Cardiac muscle cell (in vitro differentiated cells and primary cell): ENCODE measurements at places on chromosomes 5 and 9.

DNA sequence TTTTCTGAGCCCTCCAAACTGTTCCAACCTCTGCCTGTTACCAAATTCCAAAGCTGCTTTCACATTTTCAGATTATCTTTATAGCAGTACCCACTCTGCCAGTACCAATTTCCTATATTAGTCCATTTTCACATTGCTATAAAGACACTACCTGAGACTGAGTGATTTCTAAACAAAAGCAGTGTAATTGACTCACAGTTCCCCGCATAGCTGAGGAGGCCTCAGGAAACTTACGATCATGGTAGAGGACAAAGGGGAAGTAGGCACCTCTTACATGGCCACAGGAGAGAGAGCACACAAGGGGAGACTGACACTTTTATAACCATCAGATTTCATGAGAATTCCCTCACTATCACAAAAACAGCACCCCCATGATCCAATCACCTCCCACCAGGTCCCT lies 105.0 kb downstream of the DTWD2 start:
- no peak for DNase-seq

DNA sequence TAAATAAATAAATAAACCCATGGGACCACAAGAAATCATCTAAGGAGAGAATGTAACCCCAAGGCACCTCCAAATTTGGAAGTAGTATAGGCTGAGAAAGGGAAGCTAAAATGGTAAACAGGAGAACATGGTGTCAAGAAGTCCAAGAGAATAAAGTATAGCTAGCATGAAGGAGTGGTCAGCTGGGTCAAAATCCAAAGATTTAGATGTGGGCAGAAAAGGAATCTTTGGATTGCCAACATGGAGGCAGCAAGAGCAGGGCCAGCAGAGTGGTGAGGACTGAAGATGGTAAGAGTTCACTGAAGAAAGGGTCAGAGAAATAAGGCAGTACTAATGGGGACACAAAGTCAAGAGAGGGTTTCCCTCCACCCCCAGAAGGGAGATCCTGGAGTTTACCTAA lies 53.0 kb downstream of the TSSK1B start:
- DNase-seq, result no peak

GRCh38 chr5:36156121-36156601 lies 4.2 kb downstream of the SKP2 start:
- no peak for DNase-seq

- no peak for DNase-seq
These were observed 3.0 kb downstream of the FLT4 start for GRCh38 chr5:180646289-180646962.

GRCh38 chr5:124330595-124331220 lies 415.7 kb downstream of the ZNF608 start:
- no peak for DNase-seq
